Activated CD4-positive, alpha-beta T cell treated with anti-CD3 and anti-CD28 coated beads, Interleukin-2, Interleukin-4, amounts not matched to agents 100 ng/mL and 50 ng/mL, durations not matched to agents 16 hours and 8 hours (primary cell): ENCODE measurements at places on chromosomes 13 and 19.

DNA sequence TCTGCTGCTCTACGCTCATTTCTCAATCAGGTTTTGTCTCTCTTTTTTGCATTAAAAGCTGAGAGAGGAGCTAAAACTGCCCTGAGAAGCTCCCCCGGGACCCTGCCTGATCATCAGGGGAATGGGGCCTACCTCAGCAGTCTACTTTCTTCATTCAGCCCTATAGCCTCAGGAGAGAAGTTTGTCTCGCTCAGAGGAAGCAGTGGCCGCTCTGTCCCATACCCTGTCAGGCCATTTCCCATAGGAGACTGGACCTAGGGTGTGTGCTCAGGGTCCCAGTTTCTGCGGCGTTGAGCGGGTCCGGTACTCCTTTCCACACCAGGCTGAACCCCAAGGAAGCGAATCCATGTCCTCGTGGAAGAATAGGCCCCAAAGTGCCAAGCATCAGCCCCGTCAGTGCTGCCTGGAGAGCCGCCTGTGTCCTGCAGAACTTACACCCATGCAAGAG, 21.7 kb downstream of the UBE2L5 start:
- DNase-seq: no peak

DNA sequence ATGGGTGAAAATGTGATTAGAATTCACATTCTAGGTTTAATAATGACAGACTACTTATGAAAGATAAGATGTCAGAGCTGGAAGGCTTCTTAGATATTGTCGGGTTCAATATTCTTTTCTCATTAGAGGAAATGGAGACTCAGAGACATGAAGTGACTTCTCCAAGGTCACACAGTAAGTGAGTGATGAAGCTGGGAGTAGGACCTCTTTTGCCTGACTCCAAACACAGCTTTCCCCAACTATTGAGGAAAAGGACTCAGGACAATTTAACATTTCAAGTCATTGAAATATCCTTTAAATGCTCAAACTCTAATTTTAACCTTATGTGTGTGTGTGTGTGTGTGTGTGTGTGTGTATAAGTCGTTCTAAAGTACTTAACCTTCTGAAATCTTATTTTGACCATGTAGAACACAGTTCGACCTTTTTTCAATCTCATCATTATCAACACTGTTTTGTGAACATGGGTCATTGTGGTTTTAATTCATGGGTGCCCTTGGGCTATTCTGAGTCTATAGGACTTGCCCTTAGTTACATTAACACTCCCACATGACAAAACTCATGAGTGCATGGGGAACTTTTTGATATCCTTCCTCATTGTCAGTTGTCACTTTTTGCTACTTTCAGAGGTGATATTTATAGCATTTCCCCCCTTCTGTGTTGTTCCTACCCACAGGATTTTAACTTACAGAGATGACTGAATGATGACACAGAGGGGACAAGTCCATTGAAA, 53.0 kb downstream of the LRCH1 start:
- DNase-seq: no peak

DNA sequence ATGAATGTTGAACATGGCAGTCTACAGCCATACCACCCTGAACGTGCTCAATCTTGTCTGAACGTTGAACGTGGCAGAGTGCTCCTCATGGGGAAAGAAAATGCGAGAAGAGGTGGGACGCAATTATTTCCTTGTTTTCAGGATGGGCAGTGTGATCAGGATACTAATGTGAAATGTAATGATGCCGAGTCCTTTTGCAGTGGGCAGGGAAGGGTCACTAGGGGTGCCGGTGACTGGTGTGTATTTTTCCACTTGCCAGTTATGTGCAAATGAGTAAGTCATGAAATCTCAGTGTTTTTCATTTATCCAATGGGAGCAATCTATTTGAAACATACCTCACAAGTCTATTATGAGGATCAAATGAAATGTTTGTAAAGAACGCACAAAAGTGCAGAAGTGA, 84.8 kb downstream of the LNX2 start:
- DNase-seq: no peak

- DNase-seq: no peak
These were observed 525.1 kb upstream of the NBEA start for GRCh38 chr13:34416971-34417380.

GRCh38 chr19:51821921-51822320, 27.0 kb downstream of the FPR3 start:
- no peak for DNase-seq

DNA sequence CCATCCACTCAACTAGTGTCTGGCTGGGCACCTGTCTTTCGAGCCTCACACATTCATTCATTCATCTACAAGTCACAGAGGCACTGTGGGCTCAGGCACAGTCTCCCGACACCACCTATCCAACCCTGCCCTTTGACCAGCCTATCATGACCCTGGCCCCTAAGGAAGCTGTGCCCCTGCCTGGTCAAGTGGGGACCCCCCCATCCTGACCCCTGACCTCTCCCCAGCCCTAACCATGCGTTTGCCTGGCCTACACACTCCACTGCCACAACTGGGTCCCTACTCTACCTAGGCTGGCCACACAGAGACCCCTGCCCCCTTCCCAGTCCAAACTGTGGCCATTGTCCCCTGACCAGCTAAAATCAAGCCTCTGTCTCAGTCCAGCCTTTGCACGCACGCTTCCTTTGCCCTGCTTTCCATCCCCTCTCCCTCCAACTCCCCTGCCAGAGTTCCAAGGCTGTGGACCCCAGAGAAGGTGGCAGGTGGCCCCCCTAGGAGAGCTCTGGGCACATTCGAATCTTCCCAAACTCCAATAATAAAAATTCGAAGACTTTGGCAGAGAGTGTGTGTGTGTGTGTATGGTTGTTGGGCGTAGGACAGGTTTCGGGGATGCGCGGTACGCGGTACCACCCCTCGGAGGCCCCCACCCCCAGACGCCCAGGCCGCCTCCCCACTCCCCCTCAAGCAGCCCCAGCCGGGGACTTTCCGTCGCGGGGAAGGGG, 404 bp upstream of the IL27RA start:
- DNase-seq: no peak

DNA sequence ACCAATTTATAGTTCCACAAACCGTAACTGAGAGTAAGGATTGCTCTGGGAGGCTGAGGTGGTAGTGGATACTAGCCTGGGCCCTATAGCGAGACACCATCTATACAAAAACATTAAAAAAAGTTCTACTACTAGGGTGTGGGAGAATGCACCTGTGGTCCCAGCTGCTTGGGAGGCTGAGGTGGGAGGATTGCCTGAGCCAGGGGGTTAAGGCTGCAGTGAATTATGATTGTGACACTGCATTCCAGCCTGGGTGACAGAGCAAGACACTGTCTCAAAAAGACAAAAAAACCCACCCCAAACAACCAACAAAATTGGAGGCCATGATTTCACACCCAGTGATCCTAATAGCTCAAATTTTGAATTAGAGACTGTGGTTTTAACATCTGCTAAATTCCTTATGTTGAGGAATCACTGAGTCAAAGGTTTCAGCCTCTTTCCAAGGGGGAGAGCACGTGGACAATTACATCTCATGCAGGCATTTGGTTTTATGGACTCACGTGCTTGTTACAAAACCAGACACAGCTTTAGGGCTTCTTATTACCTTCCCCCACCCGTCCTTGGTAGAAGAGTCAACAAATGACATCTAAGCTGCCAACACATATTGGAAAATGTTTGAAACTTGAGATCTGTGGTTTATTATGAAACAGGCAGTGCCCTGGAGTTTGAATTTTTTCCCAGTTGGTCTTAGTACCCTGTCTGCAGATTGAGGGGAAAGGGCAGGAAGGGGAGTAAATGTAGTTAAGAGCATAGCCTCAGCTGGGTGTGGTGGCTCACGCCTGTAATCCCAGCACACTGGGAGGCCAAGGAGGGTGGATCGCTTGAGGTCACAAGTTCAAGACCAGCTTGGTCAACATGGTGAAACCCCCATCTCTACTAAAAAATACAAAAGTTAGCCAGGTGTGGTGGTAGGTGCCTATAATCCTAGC, 18.5 kb downstream of the CYP2A6 start:
- no peak for DNase-seq

GRCh38 chr13:44921246-44921877, 67.9 kb downstream of the NUFIP1 start:
- DNase-seq: no peak

- DNase-seq: no peak
These were observed 13.2 kb downstream of the ZNF793 start for GRCh38 chr19:37519890-37520289.

DNA sequence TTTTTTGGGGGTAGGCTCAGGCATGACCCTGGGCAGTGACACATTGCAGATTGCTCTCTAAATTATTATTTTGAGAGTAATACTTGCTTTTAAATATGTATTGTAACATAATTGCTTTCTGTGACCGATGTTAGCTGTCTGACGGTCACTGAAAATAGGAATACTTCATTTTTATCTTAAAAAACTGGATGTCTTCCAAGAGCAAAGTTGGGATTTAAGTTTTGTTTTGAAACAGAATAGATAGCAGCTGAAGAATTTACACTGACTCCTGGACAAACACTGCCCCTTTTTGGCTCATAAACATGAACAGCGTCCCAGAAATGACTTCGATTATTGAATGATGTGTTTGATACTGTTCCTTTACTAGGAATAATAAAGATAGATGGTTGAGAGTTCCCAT, 535.9 kb downstream of the GPC5 start:
- DNase-seq: no peak

- DNase-seq: no peak
These were observed 504.2 kb downstream of the RFC3 start for GRCh38 chr13:34322014-34322742.

DNA sequence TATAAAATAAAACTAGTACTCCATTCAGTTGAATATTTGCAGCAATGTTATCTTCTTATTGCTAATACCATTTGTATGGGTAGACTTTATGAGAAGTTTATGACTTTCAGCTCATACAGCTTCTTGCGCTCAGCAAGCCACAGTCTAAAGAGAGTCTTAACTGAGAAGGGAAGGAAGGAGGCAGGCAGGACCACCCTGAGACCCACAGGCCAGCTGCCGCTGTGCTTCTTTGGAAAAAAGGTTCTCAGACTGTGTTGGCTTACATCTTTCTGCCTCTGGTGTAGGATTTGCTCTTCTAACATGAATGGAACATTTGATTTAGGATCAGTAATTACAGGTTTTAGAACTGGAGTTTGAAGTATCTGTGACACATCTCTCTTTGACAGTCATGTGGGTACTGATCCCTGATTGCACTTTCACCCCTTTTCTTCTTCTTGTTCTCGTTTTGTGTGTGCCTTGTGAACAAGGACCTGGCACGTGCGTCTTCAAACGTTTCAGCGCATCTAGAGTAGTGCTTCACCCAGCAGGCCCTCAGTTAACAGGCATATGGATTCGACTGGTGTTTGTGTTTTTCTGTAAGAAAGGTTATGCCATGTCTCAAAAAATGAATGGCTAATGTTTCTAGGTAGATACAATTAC, 7.1 kb upstream of the GPR18 start:
- DNase-seq: peak; percentile 71

GRCh38 chr13:24081387-24081786, 79.1 kb upstream of the SPATA13 start:
- DNase-seq: no peak

- peak; percentile 36 for DNase-seq
These were observed 76.8 kb downstream of the TUBGCP3 start for GRCh38 chr13:112510987-112511685.

GRCh38 chr19:5960005-5961001, 17.6 kb downstream of the RANBP3 start:
- DNase-seq: no peak

DNA sequence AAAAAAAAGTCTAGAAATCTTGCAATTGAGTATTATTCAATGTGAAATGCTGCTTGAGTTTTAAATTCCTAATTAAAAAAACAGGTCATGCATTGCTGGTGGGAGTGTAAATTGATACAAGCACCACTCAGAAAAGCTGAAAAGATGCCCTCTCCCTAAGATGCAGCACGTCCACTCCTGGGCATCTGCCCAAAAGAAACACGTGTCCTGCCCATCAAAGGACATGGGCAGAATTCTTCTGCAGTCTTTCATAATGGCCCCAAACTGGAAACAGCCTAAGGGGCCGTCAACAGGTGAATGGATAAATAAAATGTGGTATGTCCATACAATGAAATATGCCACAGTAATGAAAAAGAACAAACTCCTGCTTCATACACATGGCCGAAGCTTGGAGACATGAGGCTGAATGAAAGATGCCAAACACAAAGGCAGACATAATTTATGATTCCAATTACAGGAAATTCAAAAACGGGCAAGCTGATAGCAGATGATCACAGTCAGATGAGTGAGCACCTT, 7.8 kb downstream of the POU2F2 start:
- no peak for DNase-seq

- no peak for DNase-seq
These were observed 143.9 kb downstream of the KATNAL1 start for GRCh38 chr13:30163441-30163840.

DNA sequence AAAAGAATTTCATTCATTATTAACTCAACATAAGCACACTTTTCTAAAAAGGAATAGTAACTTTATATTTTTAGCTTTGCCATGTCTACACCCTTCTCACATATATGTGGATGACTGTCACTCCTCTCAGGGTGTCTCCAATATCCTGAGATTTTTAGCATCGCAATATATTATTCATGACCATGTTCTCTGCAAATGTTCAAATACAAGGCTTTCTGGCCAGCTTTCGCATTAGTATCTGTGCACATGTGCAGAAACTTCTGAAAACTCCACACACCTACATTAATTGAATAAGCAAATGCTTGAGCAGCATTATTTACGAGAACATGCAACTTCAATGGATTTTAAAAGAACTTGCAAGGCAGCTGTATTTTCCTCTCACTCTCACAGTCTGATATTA, 334.8 kb downstream of the PCDH9 start:
- no peak for DNase-seq

GRCh38 chr19:29952177-29952576, 10.1 kb downstream of the URI1 start:
- DNase-seq: no peak

DNA sequence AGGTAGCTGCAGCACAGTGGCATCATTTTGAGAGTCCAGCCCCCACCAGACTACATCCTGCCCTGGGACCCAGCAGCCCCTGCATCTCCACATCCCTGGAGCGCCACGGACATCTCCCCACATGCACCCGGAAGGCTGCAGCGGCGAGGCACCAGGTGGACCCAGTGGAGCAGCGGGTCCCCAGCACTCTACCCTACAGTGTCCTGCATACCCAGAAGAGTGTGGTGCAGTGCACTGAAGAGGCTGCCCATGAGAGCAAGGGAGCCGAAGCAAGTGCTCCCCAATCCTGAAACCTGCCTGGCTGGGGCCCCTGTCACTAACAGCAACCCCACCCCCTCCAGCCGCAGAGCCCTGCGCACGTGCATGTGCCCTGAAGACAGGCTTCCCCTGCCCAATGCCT, 21.3 kb upstream of the SLC7A9 start:
- DNase-seq: no peak

GRCh38 chr13:89393758-89394304, 1722.7 kb downstream of the SLITRK5 start:
- no peak for DNase-seq

DNA sequence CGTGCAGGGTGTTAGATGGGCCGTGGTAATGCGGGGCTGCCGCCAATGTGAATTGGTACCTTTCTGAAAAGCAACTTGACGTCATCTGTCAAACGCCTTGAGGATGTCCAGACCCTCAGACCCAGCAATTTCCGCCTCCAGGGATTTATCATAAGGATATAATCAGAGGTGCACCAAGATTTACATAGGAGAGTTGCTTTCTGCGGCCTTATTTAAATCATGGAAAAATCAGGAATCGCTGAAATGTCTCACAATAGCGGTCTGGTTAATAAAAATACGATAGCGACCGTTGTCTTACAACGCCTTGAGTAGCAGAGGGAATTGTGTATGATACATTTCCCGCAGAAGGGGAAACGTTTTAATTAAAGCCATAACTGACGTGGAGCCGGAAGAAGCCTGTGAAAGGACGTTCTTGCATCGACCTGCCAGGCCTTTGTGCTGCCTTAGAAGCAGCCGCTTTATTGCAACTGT, 32.3 kb upstream of the NDUFS7 start:
- no peak for DNase-seq

GRCh38 chr19:34500656-34501120, 19.1 kb downstream of the WTIP start:
- no peak for DNase-seq
